Subcutaneous adipose tissue (tissue), 4 donors: ENCODE measurements at places on chromosomes 7 and 10. TPM values are rescaled to one million over a fixed set of nuclear protein-coding genes. Genes with fewer than 3 reads are reported as not detected.

The ASAH2 gene
- total RNA-seq: not detected

The PDLIM1 gene
- total RNA-seq: 103 TPM

The RASSF4 gene
- 346 TPM for total RNA-seq

The STEAP1B gene
- 1.1 TPM for total RNA-seq

The SERPINE1 gene
- 25.5 TPM for total RNA-seq

The DRGX gene
- not detected for total RNA-seq

The PSMC2 gene
- 80.7 TPM for total RNA-seq

The RARRES2 gene
- total RNA-seq: 83.8 TPM

The FZD1 gene
- total RNA-seq: 11.9 TPM

The ZPBP gene
- total RNA-seq: not detected

The TMEM178B gene
- total RNA-seq: 0.49 TPM

The KCP gene
- total RNA-seq: 2.3 TPM

The HABP2 gene
- not detected for total RNA-seq

The POP7 gene
- total RNA-seq: 32.8 TPM

The HKDC1 gene
- total RNA-seq: 0.22 TPM

The TMEM168 gene
- 25.5 TPM for total RNA-seq

The BRAT1 gene
- total RNA-seq: 20.5 TPM

The WAPL gene
- total RNA-seq: 41.6 TPM

The PIK3CG gene
- 5.7 TPM for total RNA-seq

The FKBP6 gene
- not detected for total RNA-seq

The CRTAC1 gene
- total RNA-seq: 0.57 TPM

The STOX1 gene
- 32.2 TPM for total RNA-seq
